AG04449 (cell line): ENCODE measurements at places on chromosomes 3 and 15.

DNA sequence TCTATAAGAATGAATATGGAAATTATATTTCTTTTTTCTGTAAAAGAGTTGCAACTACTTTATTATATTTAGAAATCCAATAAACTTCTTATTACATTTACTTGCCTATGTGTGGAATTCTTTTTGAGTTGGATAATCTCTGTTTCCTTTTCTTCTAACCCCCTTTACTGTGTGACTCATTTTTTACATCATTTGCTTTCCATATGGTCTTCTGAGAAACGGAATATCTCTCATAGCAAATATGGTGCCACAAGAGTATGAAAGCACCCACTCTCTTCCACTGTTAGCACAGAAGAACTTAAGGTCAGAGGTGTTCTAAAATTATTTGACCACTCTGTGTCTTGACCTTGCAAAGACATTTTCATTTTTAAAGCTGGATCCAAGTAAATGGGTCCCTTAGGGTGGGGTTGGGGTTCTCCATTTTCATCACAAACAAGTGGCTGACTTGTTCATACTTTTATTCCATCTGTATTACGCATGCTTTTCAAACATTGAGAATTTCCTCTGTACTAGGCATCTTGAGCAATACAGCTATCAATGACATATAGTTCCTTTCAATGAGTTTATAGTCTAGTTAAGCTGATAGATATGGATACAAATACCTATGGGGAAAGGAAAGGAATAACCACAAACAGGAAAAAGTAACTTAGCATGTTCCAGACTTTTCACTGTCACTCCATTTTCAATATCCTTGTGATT is 281.1 kb upstream of the TPRG1 start:
- peak; percentile 49 for DNase-seq

DNA sequence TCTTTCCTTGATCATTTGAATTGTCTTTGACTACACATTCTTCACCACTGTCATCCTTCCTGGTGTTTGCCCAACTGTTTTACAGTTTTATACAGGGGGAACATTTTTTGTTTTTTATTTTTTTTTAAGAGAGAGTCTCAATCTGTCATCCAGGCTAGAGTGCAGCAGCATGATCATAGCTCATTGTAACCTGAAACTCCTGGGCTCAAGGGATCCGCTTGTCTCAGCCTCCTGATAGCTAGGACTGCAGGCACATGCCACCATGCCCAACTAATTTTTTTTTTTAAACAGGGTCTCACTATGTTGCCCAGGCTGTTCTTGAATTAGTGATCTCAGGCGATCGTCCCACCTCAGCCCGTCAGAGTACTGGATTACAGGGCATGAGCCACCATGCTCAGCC is 222.6 kb downstream of the BBX start:
- DNase-seq: no peak

GRCh38 chr3:48065035-48065434 is 48.8 kb upstream of the MAP4 start:
- DNase-seq: no peak

- DNase-seq: no peak
These were observed 53.9 kb downstream of the EIF4E3 start for GRCh38 chr3:71671216-71671845.

DNA sequence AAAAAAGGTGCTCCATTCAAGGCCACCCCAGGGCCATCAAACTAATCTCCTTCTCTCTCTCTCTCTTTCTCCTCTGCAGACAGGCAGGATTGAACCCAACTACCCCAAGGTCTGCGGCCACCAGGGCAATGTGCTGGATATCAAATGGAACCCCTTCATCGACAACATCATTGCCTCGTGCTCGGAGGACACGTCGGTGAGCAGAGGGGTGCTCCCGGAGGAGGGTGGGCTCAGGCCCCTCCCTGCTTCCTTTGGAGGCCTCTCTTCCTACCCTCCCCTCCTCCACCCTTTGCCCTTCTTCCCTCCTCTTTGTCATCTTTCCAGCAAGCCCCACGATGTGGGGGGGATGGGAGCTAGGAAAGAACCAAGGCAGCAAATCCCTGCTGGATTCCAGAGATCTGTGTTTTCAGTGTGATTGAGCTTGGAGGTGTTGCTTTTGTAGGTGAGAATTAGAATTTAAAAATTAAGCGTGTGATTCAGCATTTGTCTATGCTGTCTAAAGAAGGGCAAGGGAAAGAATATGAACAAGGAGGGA is 116.3 kb downstream of the CORO2B start:
- no peak for DNase-seq

DNA sequence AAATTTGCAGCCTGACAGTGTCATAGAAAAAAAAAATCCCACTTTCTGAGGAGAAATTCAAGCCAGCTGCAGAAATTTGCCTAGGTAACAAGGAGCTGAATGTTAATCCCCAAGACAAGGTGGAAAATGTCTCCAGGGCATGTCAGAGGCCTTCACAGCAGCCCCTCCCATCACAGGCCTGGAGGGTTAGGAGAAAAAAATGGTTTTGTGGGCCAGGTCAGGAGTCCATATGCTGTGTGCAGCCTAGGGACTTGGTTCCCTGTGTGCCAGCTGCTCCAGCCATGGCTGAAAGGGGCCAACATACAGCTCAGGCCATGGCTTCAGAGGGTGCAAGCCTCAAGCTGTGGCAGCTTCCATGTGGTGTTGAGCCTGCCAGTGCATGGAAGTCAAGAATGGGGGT is 11.2 kb downstream of the CD200R1 start:
- no peak for DNase-seq

- no peak for DNase-seq
These were observed 191.3 kb downstream of the FOXP1 start for GRCh38 chr3:71392251-71392650.

- no peak for DNase-seq
These were observed 51.6 kb upstream of the THUMPD3 start for GRCh38 chr3:9311228-9311627.

DNA sequence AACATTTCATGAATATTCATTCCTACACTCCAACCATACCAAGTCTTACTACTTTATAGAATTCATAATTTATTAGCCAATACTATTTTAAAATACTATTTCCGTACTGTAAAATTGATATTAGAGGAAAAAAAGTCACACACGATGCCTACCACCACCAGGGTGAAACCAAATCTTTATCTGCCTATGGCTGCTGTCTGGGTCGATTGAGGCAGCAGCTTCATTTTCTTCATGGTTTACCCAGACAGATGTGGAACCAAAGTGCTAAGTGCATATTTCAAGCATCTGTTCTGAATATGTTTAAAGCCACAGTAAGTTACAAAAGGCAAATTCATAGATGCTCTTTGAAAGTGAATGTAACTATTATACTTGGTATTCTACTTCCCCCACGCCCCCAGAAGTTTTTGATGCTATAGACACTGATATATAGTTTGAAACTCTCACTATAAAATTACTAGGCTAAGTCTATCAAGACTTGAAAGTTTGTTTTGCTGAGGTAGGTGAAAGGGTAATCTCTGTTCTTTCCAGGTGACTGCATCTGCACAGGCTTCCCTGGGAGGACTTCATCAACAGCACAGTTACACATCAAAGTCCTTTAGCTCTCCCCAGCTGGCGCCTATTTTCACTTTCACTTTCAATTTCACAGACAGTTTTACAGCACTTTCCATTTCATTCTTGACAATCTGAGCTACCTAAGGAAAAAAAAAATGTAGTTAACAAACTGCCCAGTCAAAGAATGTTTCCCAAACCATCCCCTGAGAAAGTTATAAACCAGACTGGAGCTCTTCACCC is 113.9 kb downstream of the POLQ start:
- DNase-seq: no peak

DNA sequence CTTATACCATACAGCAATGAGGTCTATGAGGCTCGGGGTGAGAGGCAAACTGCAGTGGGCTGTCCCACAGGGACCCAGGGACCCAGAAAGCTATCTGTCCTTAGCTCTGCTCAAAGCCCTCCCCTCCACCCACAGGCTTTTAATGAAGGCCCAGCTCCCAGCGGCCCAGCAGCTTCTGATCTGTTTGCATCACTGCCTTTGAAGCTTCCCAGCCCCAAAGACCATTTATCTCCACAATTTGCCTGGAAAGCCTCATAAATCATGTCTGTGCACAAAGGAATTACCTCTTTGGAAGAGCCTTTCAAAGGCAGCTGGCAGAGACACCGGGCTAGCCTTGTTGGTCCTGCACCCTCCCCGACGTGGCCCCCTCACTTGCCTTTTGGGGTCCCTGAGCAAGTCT is 123.9 kb downstream of the RAB11A start:
- no peak for DNase-seq

DNA sequence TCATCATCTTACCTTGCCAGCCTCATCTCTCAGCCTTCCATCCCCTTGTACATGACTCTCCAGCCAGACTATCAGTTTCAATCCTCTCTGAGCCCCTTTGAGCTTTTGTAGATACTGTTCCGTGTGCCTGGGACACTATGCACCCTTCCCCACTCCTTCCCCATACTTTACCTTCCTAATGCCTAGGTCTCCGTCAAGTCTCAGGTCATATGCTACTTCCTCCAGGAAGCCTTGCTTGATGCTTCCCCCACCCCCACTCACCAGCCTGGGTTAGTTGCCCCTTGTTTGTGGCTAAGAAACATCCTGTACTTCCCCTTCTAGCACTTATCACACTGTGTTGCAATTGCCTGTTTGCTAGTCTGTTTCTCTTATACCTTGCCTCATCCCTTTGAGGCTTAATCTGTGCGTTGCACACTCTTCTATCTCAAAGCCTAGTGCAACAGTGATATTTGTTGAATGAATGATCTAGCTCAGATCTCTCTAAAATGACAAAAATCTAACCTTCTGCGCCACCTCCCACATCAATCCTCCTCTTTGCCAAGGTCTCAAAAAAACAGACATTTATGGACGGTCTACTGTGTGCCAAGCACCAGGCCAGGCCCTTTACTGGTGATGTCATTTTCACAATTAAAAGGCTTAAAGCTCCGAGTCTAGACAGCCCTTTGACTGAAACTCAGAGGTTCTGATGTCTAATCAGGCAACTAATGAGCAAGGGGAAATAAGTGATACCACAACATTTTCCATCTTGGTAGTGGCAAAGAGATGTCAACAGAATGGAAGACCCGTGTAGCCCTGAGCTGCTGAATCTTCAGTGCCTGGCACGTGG is 6.5 kb upstream of the USP3 start:
- no peak for DNase-seq

GRCh38 chr3:52245322-52246263 is at the start of gene PPM1M:
Gene PPM1M, plus strand, starts transcription at chr3:52245759. Its CDS starts 66 bp downstream, at chr3:52245825.
- DNase-seq: no peak

DNA sequence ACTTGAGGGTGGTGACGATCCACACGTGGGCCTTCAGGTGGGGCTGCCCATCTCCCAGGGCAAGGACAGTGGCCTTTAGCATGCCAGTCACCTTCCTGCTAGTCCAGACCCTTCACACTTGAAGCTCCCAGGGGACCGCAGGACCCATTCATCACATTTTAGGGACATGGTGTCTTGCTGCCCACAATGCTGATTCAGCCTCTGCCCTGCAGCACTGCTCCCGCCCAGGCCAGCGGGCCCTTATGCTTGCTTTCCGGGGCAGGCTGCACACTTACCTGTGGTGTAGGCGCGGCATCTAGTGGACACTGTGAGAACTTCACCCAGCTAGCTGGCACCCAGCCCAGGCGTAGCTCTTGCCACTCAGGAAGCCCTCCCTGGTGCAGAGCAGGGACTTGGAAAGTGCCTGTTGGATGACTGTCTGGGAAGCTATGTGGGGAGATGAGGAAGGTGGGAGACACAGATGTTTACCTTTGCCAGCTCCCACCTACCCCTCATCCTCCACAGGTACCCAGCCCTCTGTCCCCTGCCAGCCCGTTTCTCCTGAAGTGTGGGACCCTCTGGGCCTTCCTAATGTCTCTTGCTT is 26.3 kb upstream of the NR2C2 start:
- DNase-seq: peak; percentile 42

- DNase-seq: no peak
These were observed 155.7 kb downstream of the GREM1 start for GRCh38 chr15:32873284-32874114.

DNA sequence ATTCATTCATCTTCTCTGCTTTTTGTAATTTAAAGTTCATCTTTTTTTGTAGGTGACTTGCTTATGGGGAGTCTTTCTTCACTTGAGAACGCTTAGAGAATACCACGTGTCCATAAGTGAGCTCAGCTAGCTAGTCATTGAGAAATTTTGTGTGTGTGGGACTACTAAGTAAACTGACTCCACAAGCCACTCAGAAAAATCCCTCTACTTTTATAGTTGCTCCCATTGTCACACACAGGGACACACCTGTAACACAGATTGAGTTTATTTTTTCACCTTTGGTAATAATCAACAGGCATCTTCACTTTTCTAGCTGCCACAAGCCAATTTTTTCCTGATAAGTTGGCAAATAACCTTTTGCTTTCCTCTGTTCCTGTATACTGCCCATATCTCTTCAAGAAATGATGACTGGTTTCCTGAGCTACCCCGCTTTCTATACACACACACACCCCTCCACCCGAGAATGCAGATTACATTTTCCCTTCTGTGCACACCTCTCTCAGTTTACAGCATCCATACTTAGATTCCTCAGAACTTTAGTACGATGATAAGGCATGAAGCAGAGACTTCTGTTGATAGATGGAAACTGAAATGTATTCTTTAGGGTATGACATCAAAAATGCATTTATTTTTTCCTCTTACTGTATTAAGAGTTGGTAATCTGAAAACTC is 4.6 kb downstream of the TSC22D2 start:
- no peak for DNase-seq

- peak; percentile 71 for DNase-seq
These were observed 33.5 kb upstream of the PDE8A start for GRCh38 chr15:84947947-84948830.

GRCh38 chr3:25783661-25784512 is 644 bp upstream of the NGLY1 start:
- DNase-seq: no peak

DNA sequence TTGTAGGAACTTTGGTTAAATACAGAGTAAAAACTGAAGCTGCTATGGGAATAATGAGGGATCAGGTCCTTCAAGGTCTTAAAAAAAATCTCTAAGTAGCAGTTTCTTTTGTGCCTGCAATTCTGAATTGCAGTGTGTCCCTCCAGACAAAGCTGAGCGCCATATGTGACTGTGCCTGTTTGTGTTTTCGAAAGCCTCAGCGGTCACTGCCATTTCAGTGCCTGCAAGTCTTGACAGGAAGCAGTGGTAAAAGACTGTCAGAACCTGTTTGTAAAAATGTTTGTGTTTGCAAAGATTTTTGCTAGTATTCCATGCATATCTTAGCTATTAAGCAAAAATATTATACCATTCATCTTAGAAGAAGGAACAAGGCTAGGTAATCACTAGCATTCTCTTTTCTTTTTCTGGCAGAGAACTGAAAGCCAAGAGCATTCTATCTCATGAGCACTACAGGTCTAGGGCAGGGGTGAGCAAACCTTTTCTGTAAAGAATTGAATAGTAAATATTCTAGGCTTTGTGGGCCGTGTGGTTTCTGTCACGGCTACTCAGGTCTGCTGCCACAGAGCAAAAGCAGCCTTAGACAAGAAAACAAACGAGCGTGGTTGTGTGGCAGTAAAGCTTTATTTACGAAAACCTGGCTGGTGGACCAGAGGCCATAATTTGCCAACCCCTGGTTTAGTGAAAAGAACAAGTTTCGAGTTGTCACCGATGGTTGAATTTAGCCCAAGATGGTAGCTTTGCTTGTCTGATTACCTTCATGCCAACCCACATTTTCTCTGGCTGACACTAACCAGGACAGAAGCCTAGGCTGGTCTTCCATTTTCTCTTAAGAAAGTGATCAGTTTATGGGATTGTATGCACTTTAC is 134.4 kb downstream of the CACNA1D start:
- DNase-seq: no peak

- no peak for DNase-seq
These were observed 177.1 kb upstream of the ARHGEF26 start for GRCh38 chr3:153944084-153944483.

GRCh38 chr3:172746475-172746874 is 4.1 kb upstream of the ECT2 start:
- DNase-seq: no peak

GRCh38 chr3:14266361-14266760 is 87.7 kb downstream of the LSM3 start:
- peak; percentile 68 for DNase-seq
